ENCODE measurements at places on chromosomes 5 and 9.
A peak's percentile ranks its signal among the peaks of the same experiment; 100 is the strongest.

DNA sequence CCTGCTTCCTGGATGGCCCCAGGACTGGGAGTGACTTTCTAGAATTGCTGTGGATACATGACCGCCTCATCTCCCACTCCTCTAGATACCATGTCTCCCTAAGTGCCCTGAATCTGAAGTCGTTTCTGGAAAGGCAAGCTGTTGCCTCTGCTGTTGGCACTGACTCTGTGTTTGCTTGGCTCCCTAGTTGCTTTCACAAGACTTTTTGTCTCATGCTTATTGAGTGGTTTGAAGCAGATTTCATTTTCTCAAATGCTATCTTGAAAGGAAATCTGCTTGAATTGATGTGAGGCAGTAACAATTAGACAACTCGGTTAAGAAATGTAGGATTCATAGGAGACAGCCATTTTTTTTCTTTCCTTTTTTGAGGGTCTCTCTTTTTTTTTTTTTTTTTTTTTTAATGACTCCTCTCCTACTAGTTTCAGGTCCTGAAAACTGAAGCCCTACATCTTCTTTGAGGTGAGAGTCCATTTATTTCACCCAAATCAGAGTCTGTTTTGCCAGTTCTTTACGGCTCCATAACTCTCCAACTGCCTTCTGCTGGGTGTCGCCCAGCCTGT lies 65.9 kb downstream of the PRDM6 start:
- no peak for DNase-seq

- no peak for DNase-seq
Measured at GRCh38 chr9:84862810-84863287, 193.3 kb downstream of the NTRK2 start.

- no peak for DNase-seq
Measured at GRCh38 chr9:89319015-89319905, 960 bp downstream of the SECISBP2 start.

GRCh38 chr5:40672425-40672824 lies 7.3 kb upstream of the PTGER4 start:
- DNase-seq: no peak

- no peak for DNase-seq
Measured at GRCh38 chr5:65830856-65831255, 95.5 kb upstream of the ERBIN start.

- DNase-seq: no peak
Measured at GRCh38 chr5:163571744-163572143, 66.3 kb downstream of the MAT2B start.

DNA sequence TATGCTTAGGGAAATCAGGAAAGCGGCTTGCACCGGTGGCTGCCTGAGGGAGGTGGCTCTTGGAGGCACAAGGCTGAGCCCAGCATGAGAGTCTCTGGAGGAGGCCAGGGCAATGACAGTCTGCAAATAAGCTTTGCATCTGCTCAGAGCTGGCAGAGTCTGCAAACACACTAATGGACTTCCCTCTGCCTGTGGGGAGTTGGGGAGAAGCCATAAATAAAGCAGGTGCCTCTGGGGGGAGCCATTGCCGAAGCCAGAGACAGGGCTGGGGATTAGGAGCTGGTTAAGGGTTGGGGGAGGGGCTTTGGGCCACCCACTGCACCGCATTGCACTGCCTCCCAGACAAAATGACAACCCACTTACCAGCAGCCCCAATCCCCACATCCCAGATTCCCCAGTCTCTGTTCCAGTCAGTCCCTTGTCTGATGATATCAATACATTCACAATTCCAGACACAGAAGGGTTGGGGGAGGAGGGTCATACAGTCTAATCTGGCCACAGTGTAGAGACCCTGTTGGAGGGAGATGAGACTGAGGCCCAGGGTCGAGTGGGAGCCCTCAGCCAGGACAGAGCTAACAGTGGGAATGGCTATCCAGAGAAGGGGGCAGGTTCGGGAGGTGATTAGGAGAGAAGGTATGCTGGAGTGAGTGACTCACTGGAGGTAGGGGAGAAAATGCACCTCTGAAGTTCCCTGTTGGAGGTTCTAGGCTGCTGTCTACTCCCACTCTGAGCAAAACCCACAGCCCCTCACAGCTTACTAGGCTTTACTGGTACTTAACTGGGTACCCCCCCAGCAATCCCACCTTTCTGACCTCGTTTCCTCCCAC lies 53.7 kb downstream of the PAX5 start:
- DNase-seq: no peak

- DNase-seq: no peak
Measured at GRCh38 chr9:124629600-124629999, 122.4 kb upstream of the NR5A1 start.

GRCh38 chr5:169181814-169182213 lies 119.1 kb downstream of the SLIT3 start:
- DNase-seq: no peak

- DNase-seq: no peak
Measured at GRCh38 chr5:33588654-33589372, 148.0 kb downstream of the TARS1 start.

GRCh38 chr9:120956862-120957261 lies 30.3 kb upstream of the TRAF1 start:
- DNase-seq: no peak

DNA sequence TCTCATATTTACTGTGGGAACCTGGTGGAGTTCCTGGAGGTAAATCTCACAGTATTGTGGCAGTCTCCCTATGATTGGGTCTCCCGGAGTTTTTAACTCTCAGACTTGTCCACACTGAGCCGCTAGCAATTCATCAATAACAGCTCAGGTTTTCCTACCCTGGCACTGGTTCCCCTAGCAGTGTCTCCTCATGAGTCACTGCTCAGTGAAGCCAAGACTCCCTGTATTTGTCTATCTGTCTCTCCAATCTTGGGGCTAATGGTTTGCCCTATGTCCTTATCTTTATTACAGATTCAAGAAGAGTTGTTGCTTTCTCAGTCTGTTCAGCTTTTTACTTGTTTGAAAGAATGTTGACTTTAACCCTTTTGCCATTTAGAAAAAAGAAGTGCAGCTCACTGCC lies 176.7 kb upstream of the FGF10 start:
- no peak for DNase-seq

DNA sequence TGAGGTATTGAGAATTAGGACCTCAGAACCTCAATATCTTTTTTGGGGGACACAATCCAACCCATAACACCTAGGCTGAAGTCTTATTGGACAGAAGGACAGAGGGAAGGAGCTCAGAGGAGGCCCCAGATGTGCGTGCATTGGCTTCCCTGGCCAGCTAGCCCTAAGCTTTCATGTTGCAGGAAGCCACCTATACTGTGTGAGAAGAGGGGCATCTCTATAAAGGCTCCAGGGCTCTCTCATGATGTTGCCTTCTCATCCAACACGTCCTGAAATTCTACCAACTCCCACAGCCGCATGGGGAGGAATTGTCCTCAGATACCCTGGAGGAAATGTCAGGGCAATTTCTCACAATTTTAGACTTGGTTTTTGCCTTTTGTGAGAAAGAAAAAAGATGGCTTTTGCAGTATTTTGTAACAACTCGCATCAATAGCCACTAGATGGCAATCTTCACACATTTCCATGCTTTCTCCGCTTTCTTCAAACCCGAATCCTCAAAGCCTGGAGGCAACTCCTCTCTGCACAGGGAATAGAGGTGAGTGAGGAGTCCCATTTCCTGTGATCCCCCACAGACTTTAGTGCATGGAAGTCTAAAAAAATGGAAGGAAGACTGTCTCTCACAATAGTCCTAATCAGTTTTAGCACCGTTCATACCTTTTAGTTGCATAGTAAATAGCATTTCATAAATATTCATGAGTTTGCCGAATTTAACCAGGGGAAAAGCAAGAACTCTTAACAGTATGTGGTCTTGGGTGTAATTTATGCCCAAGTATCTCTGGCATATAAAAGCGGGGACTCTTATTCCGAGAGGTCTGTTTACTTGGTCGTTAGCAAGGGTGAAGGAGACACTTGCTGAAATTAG lies 7.4 kb upstream of the PPP3R2 start:
- DNase-seq: peak; percentile 12

DNA sequence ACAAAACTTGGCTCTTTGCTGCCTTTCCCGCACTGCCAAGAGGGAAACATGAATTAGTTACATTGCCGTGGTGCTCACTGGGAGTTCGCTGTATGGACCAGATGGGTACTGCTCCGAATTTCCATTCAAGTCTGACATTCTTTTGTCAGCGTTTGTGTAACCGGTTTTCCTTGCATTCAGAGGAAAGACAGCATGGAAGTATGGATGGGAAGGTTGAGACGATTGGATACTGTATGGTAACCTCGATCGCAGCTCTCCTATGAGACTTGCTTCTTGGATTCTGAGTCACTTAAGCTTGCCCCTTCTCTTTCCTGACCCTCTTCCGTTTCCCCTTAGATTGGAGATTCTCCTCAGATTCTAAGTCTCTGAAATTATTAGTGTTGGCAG lies 625 bp upstream of the UBLCP1 start:
- no peak for DNase-seq

GRCh38 chr5:178155065-178155464 lies 1.4 kb upstream of the NHP2 start:
- DNase-seq: no peak

GRCh38 chr9:122975196-122975595 lies 34.4 kb downstream of the RABGAP1 start:
- DNase-seq: no peak

- DNase-seq: no peak
Measured at GRCh38 chr9:36991516-36992134, 42.4 kb downstream of the PAX5 start.

GRCh38 chr9:96136992-96137670 lies 164.8 kb downstream of the HSD17B3 start:
- peak; percentile 55 for DNase-seq

- no peak for DNase-seq
Measured at GRCh38 chr5:172638209-172638768, 2.8 kb upstream of the NEURL1B start.

GRCh38 chr9:133551446-133551845 lies 16.9 kb downstream of the ADAMTSL2 start:
- DNase-seq: no peak

DNA sequence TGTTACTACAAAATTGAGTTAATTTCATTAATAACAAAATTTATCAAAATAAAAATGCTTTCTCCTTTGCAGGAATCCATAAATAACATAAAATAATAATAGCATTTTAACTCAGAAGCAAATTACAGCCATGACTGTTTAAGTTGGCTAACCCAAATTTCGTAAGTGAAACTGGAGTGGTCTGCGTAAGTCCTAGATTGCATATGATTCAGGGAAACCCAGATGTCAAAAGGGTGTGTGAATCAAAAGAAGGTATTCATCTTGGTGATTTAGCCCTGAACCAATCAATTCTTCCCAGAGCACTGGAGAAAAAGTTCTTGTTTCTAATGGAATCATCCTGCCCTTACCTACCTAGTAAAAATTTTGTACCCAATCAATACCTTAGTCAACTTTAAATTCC lies 547.6 kb downstream of the RAB3C start:
- DNase-seq: no peak

DNA sequence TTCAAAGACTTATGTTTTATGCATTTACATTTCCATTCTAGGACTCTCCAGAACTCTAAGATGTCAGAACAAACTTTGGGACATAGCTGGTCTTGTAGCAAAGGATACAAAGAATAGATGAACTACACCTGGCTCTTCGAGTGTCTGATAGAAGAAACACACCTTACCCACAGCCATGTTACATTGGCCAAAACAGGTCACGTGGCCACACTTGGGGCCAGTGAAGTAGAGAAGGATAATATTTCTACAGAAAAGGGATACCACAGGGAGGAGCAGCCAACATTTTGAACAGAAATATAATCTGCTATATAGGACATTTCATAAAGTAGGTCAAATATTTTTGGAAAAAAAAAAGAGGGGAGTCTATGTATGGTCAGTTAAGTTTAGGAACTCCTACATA lies 22.7 kb upstream of the LIFR start:
- no peak for DNase-seq

DNA sequence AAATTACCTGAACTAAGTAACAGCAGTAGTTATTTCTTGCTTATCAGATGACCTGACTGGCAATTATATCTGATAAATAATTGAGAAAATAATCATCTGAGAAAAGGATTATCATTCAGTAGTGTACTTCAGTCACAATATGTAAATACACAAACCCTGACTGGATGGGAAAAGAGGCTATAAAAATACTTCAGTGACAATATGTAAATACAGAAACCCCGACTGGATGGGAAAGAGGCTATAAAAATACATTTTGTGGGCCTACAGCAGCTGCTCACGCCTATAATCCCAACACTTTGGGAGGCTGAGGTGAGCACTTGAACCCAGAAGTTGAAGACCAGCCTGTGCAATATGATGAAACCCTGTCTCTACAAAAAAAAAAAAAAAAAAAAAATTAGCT lies 11.1 kb downstream of the UBAP2 start:
- DNase-seq: no peak

DNA sequence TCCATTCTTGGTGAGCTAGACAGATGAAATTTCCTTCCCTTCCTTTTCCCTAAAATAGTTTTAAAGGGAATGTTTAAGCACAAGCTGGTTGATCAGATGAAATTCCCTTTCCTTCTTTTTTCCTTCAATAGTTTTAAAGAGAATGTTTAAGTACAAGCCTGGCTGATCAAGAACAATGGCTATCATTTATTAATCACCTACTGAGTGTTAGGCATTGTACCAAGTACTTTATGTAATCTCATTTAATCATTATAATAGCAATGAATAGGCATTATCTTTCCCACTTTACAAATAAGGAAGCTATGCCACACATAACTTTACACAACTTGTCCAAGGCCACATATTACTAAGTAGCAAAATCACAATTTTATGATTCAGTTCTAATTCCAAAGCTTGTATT lies 152.0 kb upstream of the ACOT12 start:
- no peak for DNase-seq

GRCh38 chr5:127810707-127811490 lies 107.7 kb downstream of the CCDC192 start:
- DNase-seq: no peak

DNA sequence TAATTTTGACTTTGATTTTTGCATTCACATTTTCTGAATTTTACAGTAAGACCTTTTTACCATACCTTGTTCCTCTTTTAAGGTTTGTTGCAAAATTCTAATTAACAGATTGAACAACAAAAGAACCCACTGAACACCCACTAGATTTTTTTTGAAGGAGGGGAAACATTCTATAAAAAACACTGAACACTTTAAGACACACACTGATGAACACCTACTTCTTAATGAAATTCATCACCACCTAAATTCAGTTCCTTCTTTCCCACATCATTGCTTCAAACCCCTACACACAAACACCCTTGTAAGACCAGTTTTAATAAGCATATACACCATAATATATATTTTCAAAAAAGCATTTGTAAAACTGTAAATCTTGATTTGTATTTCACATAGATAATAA lies 559.0 kb upstream of the MEF2C start:
- no peak for DNase-seq

GRCh38 chr5:135537745-135538144 lies 2.0 kb upstream of the NEUROG1 start:
- DNase-seq: no peak

GRCh38 chr5:43313854-43314457 lies 744 bp upstream of the HMGCS1 start:
- DNase-seq: no peak

DNA sequence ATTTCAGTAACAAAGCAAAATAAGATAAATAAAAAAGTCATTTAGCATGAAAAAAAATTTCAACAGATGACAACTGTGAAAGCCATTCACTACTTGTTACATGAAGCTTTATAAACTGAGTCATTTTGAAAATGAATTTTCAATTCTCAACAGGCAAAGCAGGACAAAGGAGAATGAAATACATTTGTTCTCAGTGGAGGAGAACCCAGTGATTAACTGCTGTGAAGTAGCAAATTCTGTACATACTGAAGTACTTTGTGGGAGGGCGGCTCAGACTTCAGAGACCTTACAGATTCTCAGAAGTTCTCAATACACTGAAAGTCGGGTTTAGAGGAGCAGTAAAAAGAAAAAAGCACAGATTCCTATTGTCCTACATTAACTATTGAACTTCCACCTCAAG lies 21.7 kb downstream of the SKIC3 start:
- no peak for DNase-seq

GRCh38 chr5:139446956-139447779 lies 7.8 kb upstream of the DNAJC18 start:
- DNase-seq: no peak

Data from brain pericyte (primary cell).